ENCODE measurements at places on chromosomes 6 and 20. TPM values are rescaled to one million over a fixed set of nuclear protein-coding genes. Genes with fewer than 3 reads are reported as not detected.

LIME1 gene
- 15.2 TPM for total RNA-seq

PPDPF gene
- total RNA-seq = 241 TPM

TRAPPC3L gene
- total RNA-seq = not detected

C6orf141 gene
- 0.15 TPM for total RNA-seq

PRRT1 gene
- total RNA-seq = 1.3 TPM

TULP4 gene
- 105 TPM for total RNA-seq

MARCKS gene
- total RNA-seq = 35.3 TPM

JPH2 gene
- total RNA-seq = 0.49 TPM

DAAM2 gene
- not detected for total RNA-seq

RIPOR2 gene
- total RNA-seq = 0.54 TPM

TRIM15 gene
- total RNA-seq = 0.13 TPM

MMP24 gene
- total RNA-seq = 7.1 TPM

LST1 gene
- total RNA-seq = not detected

GSTA2 gene
- total RNA-seq = not detected

HLA-DQB1 gene
- 0.51 TPM for total RNA-seq

DEF6 gene
- total RNA-seq = 0.59 TPM

TMEM74B gene
- total RNA-seq = 1.1 TPM

MACROD2 gene
- 1.2 TPM for total RNA-seq

Data from Panc1 (cell line).